A673 (cell line): ENCODE measurements at places on chromosomes 2 and 18.

- DNase-seq: no peak
These were observed 22.3 kb downstream of the KLF7 start for GRCh38 chr2:207143215-207144172.

DNA sequence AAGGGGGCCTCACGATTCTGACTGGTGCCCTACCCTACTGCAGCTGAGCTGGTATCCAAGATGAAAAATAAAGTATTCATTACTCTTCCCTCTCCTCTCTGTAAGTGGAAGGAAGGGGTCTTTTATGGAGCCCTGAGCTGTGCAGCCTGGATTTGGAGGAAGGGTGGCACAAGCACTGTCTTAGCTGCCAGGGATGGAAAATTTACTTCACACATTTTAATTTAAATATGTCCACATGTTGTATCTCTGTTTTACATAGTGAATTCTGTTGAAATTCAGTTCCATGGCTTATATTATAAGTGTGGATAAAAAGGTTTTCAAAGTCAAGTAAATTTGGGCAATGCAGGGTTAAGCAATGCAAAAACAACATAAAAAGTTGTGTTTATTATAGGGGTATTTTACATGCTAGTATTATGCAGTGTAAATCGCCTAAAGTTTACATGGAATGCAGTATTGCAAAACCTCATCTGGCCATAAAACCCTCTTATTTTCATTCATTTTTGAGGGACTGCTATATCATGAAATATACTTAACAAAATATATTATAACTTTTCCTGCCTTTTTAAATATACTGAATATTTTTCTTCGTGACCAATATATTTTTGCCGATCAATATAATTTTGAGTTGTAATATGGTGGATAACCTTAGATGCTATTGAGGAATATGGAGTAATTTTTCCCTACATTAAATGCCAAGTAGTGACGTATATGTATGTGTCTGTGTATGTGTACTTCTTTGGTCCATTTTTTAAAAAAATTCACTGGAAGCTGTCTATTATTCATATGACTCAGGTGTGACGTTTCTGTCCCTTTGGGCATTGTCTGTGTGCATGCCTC is 333.9 kb upstream of the CYRIA start:
- no peak for DNase-seq

DNA sequence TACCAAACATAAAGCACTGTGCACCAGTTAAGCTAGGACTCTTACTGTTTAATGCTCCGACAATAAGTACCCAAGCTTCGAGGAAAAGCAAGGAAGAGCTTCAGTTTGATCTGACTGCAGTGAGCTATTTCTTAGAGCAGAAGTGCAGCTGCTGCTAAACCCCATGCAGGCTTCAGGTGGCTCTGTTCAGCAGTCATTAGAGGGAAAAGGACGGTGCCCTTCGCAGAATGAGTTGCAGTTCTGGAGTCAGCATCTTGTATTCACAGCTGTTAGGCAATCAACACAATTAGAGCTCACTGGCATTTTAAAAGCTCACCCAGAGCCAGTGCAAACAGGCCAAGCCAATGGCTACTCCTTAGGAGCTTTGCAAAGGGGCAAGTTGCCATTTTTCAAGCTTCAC is 1.5 kb upstream of the CERKL start:
- DNase-seq: no peak

DNA sequence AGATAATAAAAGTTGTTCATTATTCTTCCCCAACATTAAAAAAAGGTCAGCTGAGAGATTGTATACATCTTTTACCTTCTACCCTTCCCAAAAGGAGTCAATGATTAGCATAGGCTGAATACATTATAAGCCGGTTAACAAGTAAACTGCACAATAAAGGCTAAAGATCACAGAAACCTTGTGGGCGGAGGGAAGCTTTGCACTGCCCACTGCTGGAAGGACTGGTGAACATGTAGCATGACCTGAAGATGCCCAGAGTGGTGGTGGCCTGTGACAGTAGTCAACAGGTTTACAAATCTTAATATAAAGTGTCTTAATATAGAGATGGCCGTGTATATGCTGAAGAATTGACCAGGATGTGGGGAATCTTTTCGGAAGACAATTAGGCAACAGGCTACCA is 35.6 kb downstream of the ARL5A start:
- DNase-seq: no peak

GRCh38 chr18:12625241-12625640 is 32.7 kb downstream of the SPIRE1 start:
- no peak for DNase-seq

DNA sequence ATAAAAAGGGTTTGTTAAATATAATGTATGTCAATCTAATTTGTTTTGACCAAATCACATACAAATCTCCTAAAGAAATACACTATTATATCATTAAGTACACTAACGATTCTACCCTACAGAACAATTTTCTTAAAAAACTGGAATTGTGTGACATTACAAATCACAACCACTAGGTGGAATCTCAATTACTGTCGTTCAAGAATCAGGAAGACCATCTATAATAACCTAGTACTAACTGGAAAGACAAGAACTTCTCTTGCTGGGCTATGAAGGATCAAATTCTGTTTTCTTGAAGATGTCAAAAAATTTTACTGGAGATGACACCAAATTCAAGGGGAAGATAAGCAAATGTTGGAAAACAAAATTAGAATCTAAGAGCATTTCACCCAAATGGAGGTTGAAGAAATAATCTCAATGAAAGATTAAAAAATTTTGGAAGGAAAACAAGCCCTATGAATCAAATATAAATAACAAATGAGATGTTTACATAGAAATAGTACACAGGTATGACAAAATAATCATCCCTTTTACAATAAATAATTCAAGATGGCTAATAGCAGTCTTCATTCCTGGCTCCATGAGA is 110.9 kb downstream of the STK39 start:
- peak; percentile 68 for DNase-seq

GRCh38 chr2:11285499-11285898 is 58.9 kb downstream of the ROCK2 start:
- DNase-seq: no peak

- no peak for DNase-seq
These were observed 40.7 kb downstream of the PCARE start for GRCh38 chr2:29033656-29034055.

DNA sequence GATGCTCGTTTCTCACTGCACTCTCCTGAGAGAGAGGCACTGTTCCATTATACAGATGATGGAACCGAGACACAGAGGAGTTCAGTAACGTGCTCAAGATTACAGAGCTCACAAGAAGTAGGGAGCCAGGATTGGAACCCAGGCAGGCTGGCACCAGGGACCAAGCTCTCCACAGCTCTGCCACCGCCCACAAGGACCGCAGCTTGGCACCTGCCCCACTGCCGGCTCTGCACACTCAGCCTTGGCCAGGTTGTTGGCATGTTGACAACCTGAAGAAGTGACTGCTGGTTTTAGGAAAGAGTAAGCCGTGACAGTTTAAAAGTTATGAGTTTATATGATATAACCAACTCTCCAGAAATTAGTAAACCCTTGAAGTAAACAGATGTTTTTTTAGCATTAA is 48.0 kb upstream of the ITM2C start:
- DNase-seq: no peak

GRCh38 chr2:74880054-74880728 is 46.3 kb downstream of the HK2 start:
- DNase-seq: no peak

GRCh38 chr18:13568443-13569392 is 157.6 kb downstream of the FAM210A start:
- DNase-seq: no peak

GRCh38 chr2:4553241-4553640 is 849.9 kb downstream of the DCDC2C start:
- no peak for DNase-seq

DNA sequence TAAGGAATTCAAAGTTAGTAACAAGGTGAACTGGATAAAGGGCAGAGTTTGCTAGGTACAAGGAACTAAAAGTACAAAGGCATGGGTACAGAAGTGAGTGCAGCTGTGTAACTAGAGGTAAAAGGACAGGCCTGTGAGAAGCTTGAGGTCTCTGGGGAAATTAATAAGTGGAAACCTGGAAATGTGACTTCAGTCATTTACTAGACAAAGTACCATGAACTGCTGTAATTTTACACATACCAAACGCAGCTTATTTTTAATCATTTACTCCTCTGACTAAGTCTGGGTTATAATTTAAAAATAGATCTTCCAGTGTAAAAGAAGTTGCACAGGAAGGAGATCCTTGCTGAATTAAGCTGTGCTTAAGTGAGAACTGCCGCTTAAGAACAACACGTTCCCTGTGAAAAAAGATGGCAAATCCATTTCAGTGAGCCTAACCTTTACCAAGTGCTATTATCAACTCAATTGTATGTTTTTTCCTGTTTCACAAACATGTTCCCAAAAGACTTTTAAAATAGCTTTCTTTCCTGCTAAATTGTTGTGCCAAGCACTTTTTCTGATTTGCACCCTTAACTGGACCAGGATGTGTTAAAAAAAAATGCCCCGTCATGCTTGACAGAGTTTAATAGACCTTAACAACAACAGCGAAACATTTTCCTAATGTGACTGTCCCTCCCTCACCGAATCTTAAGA is 44.3 kb downstream of the CALCRL start:
- peak; percentile 79 for DNase-seq

GRCh38 chr2:143513081-143513480 is 383.9 kb downstream of the ARHGAP15 start:
- DNase-seq: peak; percentile 75

DNA sequence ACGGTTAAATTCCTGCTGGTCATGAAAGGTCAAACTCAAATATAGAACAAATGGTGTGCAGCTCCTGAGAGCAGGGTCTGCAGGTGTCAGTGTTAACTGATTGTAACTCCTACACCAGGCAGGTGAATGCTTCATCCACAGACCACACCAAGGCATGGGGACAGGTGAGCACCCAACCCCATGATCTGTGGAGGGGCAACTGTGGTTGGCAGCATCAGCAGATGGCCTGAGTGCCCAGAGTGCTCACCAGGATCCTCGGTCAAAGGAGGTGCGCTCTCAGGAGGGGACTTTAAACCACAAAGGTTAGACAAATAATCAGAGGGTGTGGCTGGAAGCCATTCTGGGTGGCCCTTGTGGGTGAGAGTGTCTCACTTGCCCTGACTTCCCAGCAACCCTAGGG is 44.5 kb downstream of the PTGR3 start:
- DNase-seq: no peak

- no peak for DNase-seq
These were observed 193.0 kb upstream of the COPS8 start for GRCh38 chr2:236892721-236893120.

- no peak for DNase-seq
These were observed 503 bp downstream of the GTF3C3 start for GRCh38 chr2:196798980-196799379.

GRCh38 chr2:166127217-166128155 is at the start of gene SCN1A:
TSS of gene SCN1A (minus strand) at chr2:166128020. CDS start at chr2:166073621, 54,399 bp downstream.
- peak; percentile 68 for DNase-seq

DNA sequence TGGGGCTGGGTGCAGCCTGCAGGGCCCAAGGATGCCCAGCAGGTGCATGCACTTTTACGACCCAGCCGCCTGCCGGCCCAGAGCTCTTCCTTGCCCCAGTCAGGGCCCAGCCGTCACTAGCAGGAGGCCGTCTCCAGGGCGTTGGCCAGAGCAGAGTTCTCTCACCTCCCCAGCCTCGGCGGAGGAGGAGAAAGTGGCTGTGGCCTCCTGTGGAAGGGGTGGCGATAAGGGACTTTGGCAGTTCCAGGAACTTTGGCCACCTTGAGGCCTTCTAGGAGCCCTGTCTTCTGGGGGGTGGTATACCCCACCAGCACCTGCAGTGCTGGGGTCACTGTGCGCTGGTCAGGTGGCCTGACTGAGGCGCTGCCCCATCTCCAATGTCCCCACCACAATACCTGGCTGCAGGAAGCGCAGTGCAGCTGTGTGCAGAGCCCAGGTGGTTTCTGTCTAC is 22.0 kb downstream of the NPPC start:
- DNase-seq: no peak

GRCh38 chr2:240435457-240435947 is at the start of gene GPC1:
TSS of gene GPC1 (plus strand) at chr2:240435663. CDS start at chr2:240435919, 256 bp downstream.
- DNase-seq: peak; percentile 85

DNA sequence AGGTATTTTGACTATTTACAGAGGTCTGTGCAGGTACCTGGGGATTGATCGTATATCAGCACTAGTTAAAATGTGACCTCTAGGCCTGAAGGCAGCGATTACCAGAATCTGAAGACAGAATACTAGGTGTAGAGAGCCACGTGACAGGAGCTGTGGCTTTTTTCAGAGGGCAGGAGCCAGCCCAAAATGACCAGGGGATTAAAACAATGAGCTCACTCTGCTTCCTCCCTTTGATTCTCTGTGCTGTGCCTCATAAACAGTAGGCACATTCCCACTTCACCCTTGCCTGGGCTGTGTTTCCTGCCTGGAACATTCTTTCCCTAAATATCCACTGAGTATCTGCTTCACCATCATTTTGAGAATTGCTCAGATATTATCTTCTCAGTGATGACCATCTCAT is 15.2 kb downstream of the ITGAV start:
- DNase-seq: no peak

GRCh38 chr2:240739797-240740196 is 48.1 kb downstream of the AQP12A start:
- DNase-seq: no peak
